Naive thymus-derived CD8-positive, alpha-beta T cell (primary cell): ENCODE measurements at places on chromosomes 1 and 21. TPM values are rescaled to one million over a fixed set of nuclear protein-coding genes. Genes with fewer than 3 reads are reported as not detected.

The NKAIN1 gene
- not detected for total RNA-seq

The CACNA1E gene
- total RNA-seq = not detected

The TFF2 gene
- total RNA-seq = not detected

DNA sequence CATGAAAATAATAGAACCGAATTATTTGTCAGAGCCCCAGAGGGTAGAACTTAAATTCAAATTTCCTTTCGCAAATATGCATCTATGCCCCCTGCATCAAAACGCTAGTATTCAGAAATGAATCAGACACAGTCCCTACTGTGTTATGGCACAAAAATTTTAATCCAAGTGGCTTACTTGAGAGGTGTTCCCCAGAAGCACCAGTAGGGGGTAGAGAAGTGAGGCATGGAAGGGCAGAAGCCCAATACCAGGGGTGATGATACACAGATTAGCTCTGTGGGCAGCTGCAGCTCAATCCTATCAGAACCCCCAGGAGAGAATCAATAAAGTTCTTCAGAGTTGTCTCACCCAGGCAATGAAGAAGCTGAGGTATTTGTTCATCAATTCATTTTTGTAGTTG, 342.2 kb downstream of the OMA1 start:
- DNase-seq = no peak
- H3K27ac ChIP-seq = no peak overlapping the region
- peaks cover 3% of the 10 kb centered on the region for H3K36me3 ChIP-seq
- H3K27me3 ChIP-seq = no peaks in the 10 kb centered on the region
- no peaks in the 10 kb centered on the region for H3K4me1 ChIP-seq

- peaks cover 24% of the 10 kb centered on the region for H3K36me3 ChIP-seq
- H3K4me1 ChIP-seq = peaks cover 7% of the 10 kb centered on the region
- no peak for DNase-seq
- no peak overlapping the region for H3K27ac ChIP-seq
Measured at GRCh38 chr1:246631426-246631825, 65.2 kb downstream of the CNST start.

GRCh38 chr1:212595787-212596714, 12.5 kb upstream of the ATF3 start:
- peak overlapping the region; percentile 65 for H3K27ac ChIP-seq
- peak; percentile 50 for DNase-seq
- peak overlapping the region; percentile 60 for H3K4me3 ChIP-seq
- no peaks in the 10 kb centered on the region for H3K36me3 ChIP-seq
- peaks cover 15% of the 10 kb centered on the region for H3K4me1 ChIP-seq
- peaks cover 12% of the 10 kb centered on the region for H3K27me3 ChIP-seq

- no peaks in the 10 kb centered on the region for H3K4me1 ChIP-seq
- no peaks in the 10 kb centered on the region for H3K36me3 ChIP-seq
- H3K27me3 ChIP-seq = no peaks in the 10 kb centered on the region
- DNase-seq = no peak
Measured at GRCh38 chr1:10724052-10724494, 72.4 kb downstream of the CASZ1 start.

DNA sequence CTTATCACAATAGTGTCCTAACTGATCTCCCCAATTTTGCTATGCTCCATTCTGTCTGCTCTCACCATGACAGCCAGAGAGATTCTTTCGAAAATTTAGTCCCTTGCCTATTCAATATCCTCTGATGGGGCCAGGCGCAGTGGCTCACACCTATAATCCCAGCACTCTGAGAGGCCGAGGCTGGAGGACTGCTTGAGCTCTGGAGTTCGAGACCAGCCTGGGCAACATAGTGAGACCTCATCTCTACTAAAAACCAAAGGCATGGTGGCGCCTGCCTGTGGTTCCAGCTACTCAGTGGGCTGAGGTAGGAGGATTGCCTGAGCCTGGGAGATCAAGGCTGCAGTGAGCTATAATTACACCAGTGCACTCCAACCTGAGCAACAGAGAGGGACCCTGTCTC, 16.1 kb upstream of the PDZK1IP1 start:
- DNase-seq = no peak
- no peak overlapping the region for H3K4me3 ChIP-seq
- H3K27me3 ChIP-seq = peaks cover 24% of the 10 kb centered on the region
- no peaks in the 10 kb centered on the region for H3K4me1 ChIP-seq
- no peak overlapping the region for H3K27ac ChIP-seq
- no peaks in the 10 kb centered on the region for H3K36me3 ChIP-seq

GRCh38 chr1:56329970-56330369, 249.4 kb downstream of the PLPP3 start:
- no peaks in the 10 kb centered on the region for H3K4me1 ChIP-seq
- H3K36me3 ChIP-seq = no peaks in the 10 kb centered on the region
- H3K27me3 ChIP-seq = no peaks in the 10 kb centered on the region
- no peak for DNase-seq
